GM12878 (cell line): ENCODE measurements at places on chromosomes 6 and 20. TPM values are rescaled to one million over a fixed set of nuclear protein-coding genes. Genes with fewer than 3 reads are reported as not detected.

GRCh38 chr6:108421366-108421765 lies 126.5 kb downstream of the AFG1L start:
- DNase-seq = no peak

DNA sequence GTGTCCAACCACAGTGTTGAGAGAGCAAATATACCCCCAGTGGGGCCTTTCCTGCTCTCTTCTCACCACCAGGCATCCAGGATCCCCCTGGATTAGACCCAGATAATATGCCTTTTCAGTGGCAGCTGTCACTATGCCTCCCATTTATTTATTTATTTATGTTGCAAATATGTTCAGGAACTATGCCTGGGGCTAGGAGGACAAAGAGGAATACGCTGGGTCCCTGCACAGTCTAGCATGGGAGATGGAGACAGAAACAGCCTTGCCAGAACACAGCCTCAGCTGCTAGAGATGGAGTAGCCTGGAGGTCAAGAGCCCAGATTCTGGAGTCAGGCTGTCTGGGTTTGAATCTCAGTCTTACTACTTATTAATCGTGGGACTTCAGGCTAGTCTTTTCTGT lies 74.6 kb upstream of the LRFN2 start:
- no peak for DNase-seq

- no peak for DNase-seq
Observed at GRCh38 chr6:111263837-111264236, 176.5 kb downstream of the SLC16A10 start.

GRCh38 chr20:24873025-24873620 lies 75.9 kb upstream of the CST7 start:
- DNase-seq = no peak

DNA sequence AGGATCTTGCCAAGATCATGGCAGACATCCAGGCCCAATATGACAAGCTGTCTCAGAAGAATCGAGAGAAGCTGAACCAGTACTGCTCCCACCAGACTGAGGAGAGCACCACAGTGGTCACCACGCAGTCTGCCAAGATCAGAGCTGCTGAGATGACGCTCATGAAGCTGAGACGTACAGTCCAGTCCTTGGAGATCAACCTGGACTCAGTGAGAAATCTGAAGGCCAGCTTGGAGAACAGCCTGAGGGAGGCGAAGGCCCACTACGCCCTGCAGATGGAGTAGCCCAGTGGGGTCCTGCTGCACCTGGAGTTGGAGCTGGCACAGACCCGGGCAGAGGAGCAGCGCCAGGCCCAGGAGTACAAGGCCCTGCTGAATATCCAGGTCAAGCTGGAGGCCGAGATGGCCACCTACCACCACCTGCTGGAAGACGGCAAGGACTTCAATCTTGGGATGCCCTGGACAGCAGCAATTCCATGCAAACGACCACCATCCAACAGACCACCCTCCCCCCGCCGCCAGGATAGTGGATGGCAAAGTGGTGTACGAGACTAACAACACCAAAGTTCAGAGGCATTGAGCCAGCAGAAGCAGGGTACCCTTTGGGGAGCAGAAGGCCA lies 44.7 kb upstream of the GRM4 start:
- DNase-seq = no peak

- no peak for DNase-seq
Observed at GRCh38 chr6:109081026-109081425, 13.6 kb downstream of the SESN1 start.

DNA sequence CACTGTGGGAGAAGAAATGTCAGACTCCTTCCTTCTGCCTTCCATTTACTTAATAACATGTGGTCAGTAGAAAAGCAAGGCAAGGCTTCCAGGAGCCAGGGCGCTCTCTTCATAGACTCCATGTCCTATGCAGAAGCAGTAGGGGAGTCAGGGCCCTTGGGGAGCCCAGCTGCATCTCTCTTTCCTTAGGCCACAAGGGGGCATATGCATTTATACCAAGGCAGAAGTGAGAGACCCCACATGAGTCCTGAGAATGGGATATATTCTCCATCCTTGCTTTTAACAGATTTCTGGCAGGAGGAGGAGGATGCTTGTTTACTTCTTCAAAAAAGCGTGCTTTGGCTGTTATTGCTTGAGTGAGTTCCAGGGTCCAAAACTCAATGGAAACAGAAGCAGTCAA lies 198.5 kb downstream of the HIVEP2 start:
- DNase-seq = no peak

GRCh38 chr20:19923762-19924161 lies 93.4 kb upstream of the NAA20 start:
- no peak for DNase-seq

- DNase-seq = no peak
Observed at GRCh38 chr20:6852478-6852877, 85.0 kb downstream of the BMP2 start.

- DNase-seq = no peak
Observed at GRCh38 chr20:23235173-23236027, 115.2 kb upstream of the NXT1 start.

GRCh38 chr6:47687432-47687831 lies 10.9 kb upstream of the ADGRF4 start:
- no peak for DNase-seq

DNA sequence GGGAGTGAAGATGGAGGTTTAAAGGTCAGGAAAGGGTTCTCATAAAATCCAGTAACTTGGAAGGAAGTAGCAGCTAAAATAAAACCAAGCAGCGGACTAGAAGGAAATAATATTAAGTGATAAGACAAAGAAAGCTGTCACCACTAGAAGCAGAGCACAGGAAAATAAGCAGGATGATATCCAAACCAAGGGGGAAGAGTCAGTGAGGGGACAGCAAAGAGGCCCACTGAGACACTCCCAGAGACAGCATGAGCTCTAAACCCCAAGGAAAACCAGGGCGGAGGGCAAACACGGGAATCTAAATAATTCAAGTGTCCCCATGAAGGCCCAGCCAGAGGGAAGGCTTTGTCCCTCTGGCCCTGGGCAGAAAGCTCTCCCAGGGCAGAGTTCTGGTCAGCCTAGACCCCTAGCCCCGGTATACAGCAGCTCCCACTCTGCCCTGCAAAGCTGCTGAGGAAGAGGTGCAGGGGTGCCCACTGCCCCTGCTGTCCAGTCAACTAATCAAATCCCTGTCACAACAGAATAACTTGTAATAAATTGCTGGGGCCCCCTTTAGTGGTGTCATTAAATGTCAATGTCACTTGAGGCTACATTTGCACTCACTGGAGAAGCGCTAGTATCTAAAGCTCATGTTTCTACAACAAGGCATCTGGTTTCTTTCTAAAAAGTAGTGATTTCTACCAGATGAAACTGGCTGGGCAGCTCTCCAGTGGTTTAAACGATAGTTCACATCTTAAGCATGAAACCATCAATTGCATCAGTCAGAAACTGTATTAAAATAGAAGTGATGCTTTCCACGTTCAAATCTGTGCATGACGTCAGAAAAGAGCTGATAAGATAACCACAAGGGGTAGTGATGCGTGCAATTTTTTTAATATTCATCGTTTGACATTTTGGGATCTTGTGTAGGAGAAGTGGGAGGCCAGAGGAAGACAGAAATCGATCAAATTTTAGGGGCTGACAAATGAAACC lies 13.6 kb downstream of the PDE10A start:
- DNase-seq = no peak

GRCh38 chr6:151391471-151392413 lies at the start of gene ZBTB2:
TSS of gene ZBTB2 (minus strand) at chr6:151391559. CDS start at chr6:151373637, 17,922 bp downstream.
- DNase-seq = no peak

- no peak for DNase-seq
Observed at GRCh38 chr6:23940466-23940865, 185.5 kb upstream of the NRSN1 start.

DNA sequence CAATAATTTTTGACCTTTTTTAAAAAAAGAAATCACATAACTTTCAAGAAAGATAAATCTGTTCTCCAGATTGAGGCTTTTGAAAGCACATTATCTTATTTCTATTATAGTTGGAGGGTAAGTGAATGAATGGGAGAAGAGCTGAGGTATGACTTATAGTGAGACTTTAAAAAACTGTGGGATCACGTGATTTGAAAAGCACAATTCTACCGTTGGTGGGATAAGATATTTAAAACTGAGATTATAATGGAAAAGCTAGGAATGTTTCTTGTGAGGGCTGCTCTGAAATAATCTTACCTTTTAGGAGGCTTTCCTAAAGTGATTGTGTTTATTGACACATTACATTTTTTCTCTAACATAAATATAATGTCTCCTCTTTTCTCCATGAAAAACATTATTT lies 9.5 kb upstream of the OPN5 start:
- no peak for DNase-seq

DNA sequence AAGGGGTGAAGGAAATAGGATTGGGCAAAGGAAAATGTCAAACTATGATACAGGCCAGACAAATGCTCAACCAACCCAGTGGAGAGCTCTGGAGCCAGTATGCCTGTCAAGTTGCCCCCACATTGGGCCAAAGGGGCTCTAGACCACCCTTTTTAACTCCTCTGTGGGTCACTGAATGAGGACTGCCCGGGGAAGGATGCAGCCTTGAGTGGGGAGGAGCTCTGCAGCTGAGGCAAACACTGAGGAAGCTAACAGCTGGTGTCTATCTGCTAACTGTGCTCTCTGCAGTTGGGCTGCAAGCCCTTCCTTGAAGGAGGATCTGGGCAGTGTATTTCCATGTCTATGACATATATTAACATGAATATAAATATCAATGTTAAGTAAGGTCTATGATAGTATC lies 98.4 kb upstream of the PRSS16 start:
- DNase-seq = no peak

DNA sequence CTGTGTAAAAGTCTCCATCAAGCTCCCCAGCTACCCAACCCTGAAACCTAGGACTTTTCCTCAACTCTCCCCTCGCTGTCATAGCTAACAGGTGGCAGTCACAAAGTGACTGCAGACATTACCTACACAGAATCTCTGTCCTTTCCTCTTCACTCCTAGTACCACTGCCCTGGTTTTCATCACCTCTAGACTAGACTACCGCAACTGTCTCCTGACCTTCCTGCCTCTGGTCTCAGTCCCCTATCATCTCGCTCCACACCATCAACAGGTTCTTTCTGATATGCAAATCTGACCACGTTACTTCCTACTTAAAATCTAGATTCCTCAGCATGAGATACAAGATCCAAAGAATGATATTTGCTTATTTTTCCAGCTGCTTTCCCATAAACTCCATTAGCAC lies 93.8 kb downstream of the SMLR1 start:
- DNase-seq = no peak

GRCh38 chr6:157761331-157761921 lies 61.6 kb upstream of the SNX9 start:
- peak; percentile 90 for DNase-seq

GRCh38 chr6:162313922-162314660 lies 413.5 kb downstream of the PRKN start:
- no peak for DNase-seq

GRCh38 chr6:71452697-71453370 lies 164.2 kb downstream of the OGFRL1 start:
- no peak for DNase-seq

- no peak for DNase-seq
Observed at GRCh38 chr6:156686301-156686994, 90.7 kb upstream of the ARID1B start.

DNA sequence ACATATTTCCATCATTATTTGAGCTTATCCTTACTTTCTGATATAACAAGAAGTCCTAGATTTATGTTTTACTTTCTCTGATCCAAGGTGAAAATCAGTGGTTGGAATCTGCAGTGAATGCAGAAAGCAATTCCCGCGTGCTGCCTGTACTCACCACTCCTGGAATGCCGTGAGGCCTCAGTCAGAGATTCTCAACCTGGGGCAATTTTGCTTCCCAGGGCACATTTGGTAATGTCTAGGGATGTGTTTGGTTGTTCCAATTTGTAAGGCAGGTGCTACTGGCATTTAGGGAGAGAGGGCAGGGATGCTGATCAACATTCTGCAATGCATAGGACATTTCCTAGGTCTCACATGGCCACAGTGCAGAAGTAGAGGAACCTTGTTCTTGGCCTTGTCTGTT lies 23.9 kb downstream of the CST4 start:
- DNase-seq = no peak

DNA sequence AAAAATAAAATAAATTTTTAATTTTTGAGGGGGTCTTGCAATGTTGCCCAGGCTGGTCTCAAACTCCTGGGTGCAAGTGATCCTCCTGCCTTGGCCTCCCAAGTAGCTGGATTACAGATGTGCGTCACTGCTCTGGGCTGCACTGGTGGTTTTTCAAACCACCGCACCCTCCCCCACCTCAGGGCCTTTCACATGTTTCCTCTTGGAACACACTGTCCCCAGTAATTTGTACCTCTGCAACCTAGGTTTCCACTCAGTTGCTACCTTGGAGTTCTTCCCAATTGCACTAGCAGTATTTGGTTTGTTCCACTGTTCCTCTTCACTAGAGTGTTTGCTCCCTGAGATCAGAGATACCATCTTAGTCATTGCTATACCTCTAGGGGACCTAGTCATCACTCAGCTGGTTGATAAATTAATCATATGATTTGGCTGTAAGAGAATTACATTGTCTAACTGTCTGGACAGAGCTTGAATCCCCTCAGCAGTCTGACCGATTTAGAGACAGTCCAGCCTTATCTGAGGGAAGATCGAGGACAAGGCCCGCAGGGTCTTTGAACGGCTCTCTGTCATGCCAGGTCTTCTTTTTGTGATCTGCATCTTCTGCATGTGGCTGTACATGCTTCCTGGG lies 32.0 kb downstream of the CEP43 start:
- no peak for DNase-seq

DNA sequence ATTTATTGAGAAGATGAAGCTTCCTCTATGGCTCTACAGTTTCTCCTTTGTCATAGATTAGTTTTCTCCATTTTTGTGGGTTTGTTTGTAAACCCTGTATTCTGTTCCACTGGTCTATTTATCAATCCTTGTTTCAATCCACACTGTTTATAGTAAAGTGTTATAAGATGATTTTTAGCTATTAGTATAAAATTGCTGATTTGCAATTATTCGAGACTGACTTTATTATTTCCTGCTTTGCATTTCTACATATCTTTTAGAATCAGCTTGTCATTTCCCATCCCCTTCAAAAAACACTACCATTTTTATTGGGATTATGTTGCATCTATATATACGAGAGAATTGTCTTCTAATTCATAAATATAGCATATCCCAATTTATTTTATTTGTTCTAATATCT lies 325.9 kb upstream of the EPHA7 start:
- DNase-seq = no peak

- DNase-seq = no peak
Observed at GRCh38 chr6:159832946-159833345, 32.9 kb downstream of the PNLDC1 start.

Gene LCA5
- total RNA-seq = 0.26 and 0.27 TPM in 2 replicates

Gene PRICKLE4
- total RNA-seq = 0.37 TPM in 1 of 2 replicates, not detected in the other

Gene OR2J3
- not detected in 2 replicates for total RNA-seq

Gene RIPOR3
- total RNA-seq = 0.05 TPM in 1 of 2 replicates, not detected in the other

Gene CNPY3
- 87.3 and 87.9 TPM in 2 replicates for total RNA-seq

Gene PBX2
- 59.6 and 66.5 TPM in 2 replicates for total RNA-seq

Gene MTRF1L
- total RNA-seq = 18.9 and 19.3 TPM in 2 replicates

Gene MYL9
- 1.6 and 1.7 TPM in 2 replicates for total RNA-seq

Gene TMEM74B
- not detected in 2 replicates for total RNA-seq
